Hematopoietic multipotent progenitor cell treated with erythropoietin and hydrocortisone succinate and interleukin-3 and kit ligand, for 8 days (in vitro differentiated cells): ENCODE measurements at places on chromosomes 4 and X.

DNA sequence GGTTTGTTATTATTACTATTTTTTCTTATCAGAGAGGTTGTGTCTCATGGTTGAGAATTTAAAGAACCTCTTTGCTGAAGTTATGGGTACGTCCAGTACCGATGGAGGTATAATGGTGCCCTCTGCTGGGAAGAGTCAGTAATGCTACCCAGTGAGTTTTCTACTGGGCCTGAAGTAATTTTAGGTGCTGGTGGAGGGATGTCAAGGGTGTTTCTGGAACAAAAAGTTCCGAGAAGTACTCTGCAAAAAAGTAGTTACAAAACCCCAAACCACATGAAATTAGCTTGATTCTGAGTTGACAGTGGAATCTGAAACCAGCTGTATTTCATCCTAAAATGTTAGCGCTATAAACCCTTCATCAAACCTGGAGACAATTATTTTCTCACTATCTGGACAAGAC lies 102.5 kb upstream of the MID1 start:
- peak; percentile 24 for DNase-seq

- DNase-seq = peak; percentile 1
Observed at GRCh38 chrX:93538575-93538974, 134.8 kb downstream of the NAP1L3 start.

- DNase-seq = peak; percentile 47
Observed at GRCh38 chrX:96770315-96770714, 85.7 kb downstream of the DIAPH2 start.

- DNase-seq = no peak
Observed at GRCh38 chr4:2265113-2266110, 3.5 kb upstream of the MXD4 start.

- peak; percentile 54 for DNase-seq
Observed at GRCh38 chr4:139815778-139816601, 150.4 kb downstream of the MGST2 start.

DNA sequence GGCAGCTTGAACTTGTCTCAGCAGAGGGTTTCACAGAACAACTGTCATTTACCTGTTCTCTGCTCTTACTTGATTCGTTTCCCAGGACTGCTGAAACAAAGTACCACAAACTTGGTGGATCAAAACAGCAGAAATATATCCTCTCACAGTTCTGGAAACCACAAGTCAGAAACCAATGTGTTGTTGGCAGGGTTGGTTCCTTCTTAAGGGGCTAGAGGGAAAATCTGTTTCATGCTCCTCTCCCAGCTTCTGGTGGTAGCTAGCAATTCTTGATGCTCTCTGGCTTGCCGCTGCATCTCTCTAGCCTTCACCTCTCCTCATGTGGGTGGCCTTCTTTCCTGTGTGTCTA lies 4.7 kb downstream of the TLR8 start:
- no peak for DNase-seq
